T-helper 2 cell treated with Interferon-gamma antibody and Interleukin-4, amounts not matched to agents 5 μg/mL and 100 μg/mL, for 36 hours (primary cell): ENCODE measurements at places on chromosomes 6 and 20.

DNA sequence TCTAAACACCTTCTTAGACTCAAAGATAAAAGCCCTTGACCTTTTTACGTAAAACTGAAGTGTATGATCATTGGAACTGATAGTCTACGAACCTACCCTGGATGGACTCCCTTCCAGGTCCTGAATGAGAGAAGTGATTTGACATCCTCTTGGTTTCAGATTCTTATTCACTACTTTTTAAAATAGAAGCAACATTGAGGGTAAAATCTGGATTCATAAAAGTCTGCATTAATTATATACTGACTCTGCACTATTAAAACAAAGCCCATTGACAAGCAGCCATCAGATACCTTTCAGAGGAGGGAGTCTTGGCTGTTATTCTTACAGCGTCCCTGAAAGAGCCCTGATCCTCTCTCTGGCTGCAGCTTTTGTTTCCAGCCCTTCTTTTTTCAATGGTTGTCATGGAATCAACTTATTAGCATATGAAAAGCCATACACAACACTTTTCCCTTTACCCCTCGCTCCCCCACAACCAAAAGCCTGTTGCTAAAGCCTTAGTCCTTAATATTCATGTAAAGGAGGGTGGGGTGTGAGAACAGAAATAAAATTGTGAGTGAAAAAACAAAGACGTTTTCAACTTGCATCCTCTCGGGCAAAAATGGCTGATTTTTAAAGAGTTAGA, 270.0 kb upstream of the MARCKS start:
- no peak for DNase-seq

DNA sequence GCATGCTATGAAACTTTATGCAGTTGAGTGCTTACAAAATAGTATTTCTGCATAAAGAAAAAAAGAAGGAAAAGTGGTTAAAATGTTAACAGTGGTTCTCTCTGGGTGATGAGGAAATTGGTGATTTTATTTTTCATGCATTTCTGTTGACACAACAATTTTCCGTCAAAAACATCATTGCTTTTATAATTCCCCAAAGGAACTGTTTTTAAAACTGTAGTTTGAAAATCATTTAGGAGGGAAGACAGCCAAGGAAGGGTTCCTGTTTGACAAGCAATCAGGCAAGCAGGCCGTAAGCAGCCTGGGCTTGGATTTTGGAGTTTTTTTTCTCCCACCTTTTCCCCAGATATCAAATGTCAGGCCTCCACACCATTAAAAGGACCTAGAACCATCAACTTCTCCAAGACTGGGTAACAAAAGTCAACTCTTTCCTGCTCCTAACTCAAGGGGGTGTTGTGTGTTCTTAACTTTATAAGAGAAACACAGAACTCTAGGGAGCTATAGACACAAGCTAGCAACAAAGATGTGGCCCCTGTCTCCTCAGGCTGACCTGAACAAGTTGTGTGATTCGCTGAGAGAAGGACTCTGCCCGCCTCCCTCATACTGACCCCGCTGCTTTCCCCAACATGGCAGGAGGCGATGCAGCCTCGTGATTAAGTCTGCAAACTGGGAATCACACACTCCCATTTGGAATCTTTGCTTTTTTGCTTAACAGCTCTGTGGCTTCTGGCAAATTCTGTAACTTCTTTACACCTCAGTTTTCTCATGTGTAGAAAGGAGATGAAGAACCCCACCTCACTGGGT, 146.6 kb downstream of the BCAS1 start:
- no peak for DNase-seq

DNA sequence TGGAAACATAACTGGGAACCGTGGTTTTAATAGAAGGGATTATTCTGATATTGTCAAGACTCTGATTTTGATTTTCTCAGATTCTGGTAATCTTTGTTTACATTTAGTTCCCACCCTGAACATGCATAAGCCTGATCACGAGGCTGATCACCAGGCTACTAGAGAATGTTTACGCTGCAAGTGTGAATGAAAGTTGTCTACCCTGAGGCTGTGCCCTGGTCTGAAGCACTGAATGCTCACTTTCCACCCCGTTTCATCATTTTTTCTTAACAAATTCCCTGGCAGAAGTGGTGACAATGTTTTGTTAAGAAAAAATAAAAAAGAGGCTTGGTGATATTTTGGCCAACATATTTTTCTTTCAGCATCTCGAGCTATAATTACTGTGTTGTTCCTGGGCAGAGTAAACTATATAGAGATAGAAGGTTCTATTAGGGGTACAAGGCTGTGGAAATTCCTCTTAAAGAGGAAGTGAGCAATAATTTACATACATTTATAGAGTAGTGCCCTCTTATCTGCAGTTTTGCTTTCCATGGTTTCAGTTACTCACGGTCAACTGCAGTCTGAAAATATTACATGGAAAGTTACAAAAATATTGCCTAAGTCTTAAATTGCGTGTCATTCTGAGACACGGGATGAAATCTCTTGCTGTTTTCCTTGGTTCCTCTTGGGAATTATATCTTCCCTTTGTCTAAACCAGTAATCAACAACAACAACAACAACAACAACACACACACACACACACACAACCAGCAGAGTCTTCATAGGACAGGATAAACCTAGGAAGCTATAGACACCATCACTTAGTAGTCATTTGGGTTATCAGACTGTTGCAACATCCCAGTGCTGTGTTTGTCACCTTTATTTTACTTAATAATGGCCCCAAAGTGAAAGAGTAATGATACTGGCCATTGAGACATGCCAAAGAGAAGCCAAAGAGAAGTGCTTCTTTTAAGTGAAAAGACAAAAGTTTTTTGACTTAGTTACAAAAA, 566.6 kb upstream of the CITED2 start:
- DNase-seq: no peak

DNA sequence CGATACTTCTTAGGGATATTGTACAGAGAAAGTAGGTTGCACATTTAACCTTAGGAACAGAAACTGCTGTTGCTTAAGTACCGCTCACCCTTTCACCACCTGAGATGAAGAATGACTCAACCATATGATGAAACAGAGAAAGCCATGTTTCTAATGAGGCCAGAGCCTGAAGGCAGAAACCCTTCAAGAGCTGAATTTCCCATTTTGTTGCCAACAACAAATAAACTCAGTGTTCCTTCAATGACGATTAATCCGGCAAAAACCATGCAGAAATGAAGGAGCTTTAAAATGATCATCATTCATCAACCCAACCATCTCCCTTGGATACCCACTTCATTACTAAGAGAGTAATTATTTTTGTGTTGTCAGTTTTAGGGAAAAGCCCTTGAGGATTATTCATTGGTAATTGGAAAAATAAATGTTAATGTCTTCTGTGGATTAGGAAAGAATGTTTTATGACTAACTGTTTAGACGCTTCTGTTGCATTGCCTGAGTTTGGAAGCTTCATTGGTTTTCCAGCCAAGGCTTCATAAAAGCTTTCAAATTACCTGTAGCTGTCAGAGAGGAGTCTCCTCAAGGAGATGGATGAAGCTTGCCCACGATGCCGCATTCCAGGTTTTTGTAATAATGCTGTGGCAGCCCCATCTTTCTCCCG, 112.1 kb upstream of the IYD start:
- no peak for DNase-seq

DNA sequence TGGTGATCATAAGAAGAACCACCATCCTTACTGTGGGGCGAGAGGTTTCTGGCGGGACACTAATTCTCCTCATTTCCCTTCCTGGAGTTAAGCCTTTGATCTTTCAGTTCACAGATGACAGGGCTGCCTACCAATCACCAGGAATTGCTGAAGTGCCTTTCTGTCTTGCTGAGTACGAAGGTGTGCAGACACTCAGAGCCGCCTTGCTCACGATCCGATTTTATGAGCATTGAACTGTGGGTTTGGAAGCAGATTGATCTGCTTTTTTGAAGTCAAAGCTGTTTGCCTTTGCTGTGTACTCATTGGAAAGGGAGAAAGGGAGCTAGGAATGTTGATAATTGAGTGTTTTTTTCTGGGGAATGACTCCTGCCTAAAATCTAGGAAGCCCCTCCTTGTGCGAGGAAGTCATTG, 129.1 kb upstream of the SALL4 start:
- DNase-seq: no peak

DNA sequence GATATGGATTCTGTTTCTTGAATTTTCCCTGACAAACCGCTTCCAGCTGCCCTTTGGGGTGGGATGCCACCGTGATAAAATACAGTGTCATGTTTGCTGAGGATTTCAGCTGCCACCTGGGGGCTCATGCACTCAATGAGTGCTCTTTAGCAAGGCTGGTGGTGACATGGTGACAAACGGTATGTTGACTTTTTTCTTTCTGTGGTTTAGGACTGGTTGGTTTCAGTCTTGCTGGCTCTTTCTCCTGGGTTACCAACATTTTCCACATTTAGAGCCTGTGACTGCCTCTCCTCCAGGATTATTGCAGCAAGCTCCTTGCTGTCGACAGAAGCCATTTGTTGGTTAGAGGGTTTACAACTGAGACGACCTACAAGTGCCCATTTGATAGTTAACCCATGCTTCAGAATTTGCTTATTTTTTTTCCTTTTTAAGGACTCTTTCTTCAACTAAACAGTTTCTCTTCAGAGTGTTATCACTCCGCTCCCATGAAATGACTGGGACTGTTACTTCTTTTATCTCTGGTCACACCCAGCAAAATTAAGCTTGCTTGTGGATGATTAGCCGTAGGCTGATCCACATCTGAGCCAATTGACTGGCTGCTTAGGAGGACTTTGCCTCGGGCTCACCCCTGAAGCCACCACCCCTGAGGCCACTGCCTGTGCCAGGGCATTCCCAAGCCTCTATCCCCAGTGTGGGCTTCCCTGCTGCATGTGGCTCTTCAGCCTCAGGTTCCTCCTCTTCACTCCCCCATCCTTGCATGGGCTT, 48.4 kb upstream of the CDYL start:
- DNase-seq: peak; percentile 17

DNA sequence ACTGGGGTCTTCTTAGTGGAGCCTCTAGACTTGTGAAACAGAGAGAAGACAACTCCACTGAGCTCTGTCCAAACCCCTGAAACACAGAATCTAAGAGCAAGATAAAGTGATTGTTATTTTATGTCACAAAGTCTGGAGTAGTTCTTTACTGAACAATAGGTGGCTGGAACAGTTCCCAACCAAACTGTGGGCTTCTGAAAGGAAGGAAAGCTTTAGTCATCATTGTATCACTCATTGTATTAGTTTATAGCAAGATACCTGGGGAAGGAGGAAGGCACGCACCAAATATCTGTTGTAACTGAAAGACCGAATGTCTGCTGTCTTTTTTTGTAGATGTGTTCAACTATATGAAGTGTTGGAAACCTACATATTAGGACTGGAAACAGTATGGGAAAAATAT, 284.9 kb upstream of the TBX18 start:
- no peak for DNase-seq

GRCh38 chr6:148768646-148769270, 21.9 kb downstream of the UST start:
- no peak for DNase-seq

DNA sequence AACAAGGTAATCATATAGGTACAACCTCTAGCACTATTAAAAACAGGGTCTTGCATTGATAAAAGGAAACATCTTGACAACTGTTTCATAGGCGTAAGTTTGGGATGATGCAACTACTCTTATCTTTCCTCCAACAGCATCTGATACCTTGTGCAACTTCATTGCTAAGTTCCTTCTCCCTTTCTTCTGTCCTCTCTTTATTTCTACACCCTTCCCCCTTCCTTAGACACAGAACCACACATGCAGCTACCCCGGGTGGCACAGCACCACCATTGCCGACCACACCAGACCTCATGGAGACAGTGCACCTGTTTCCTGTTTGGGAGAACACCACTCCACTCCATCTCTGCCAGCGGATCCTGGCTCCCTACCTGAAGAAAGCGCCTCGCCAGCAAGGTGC, 14.4 kb downstream of the MYB start:
- no peak for DNase-seq

GRCh38 chr6:33744001-33744848, 2.5 kb downstream of the IP6K3 start:
- DNase-seq: peak; percentile 56

GRCh38 chr20:49964964-49965780, 17.6 kb upstream of the SNAI1 start:
- no peak for DNase-seq

- no peak for DNase-seq
Measured at GRCh38 chr6:163867518-163868292, 453.2 kb downstream of the QKI start.

GRCh38 chr6:37624121-37624520, 73.6 kb downstream of the MDGA1 start:
- DNase-seq: no peak

DNA sequence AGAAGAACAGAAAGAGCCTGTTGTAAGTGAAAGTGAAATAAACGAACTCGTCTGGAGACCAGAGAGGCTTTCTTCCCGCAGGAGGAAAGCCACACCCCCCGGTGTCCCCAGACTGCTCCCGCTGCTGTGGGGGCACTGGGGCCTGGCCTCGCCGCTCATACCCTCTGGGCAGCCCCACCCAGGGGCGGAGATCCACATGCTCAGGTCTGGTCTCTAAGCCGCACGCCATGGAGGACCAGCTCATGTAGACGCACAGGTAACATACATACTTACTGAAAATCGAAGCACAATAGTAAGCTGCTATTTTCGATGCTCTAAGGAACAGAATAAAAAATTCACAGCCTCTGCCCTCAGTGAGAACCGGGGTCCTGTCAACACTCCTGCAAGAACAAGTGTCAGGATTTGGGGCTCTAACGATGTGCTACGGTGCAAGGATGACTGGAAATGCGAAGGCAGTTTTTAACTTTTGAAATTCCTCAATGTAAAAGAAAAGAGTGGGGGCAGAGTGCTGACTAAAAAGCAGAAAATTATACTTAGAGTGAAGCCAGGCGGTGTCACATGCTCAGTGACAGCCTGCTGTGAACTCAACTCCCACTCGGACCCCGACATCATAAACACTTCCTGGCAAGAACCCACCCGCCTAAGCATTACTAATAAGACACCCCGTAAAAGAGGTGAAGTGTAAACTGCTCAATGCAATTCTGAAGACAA, 110.5 kb downstream of the IRF4 start:
- peak; percentile 79 for DNase-seq

DNA sequence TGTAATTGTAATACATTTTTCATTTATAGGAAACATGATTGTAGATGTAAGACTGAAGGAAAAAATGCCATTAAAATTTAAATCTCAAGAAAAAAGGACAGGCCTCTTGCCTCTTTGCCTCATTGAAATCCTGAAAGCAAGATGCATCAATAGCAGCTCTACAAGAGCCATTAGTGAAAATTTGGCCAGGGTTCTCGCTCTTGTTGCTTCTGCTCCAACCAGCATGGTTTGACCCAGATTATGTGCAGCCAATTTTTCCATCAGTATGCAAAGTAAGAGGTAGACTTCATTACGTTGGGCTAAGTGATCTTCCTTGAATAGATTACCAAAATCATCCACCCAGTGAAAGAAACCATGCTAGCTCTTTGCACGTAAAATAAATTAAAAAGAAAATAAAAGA, 106.6 kb downstream of the SGK1 start:
- no peak for DNase-seq

GRCh38 chr6:148770408-148771211, 23.8 kb downstream of the UST start:
- DNase-seq: no peak

DNA sequence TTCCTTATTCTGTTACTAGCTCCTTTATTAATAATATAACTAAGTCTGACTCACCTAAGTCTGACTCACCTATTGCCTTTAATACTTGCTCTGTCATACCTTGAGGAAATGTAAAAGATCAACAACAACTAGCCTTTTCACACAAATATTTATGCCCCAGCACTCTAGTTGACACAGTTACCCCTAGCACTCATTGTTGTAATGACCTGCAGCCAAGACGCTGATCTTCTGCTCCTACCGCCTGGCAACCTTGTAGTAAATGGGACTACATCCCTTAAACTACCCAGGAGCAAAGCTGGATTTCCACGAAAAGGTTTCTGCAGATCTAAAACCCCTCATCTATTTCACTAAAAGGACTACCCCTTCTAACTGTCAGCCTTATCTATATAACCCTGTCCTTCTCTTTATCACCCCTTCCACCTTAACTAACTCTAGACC, 90.0 kb downstream of the PLG start:
- DNase-seq: no peak
